ENCODE measurements at places on chromosomes 13 and 19.

- no peak for DNase-seq
Observed at GRCh38 chr13:27595055-27595811, 25.1 kb downstream of the LNX2 start.

DNA sequence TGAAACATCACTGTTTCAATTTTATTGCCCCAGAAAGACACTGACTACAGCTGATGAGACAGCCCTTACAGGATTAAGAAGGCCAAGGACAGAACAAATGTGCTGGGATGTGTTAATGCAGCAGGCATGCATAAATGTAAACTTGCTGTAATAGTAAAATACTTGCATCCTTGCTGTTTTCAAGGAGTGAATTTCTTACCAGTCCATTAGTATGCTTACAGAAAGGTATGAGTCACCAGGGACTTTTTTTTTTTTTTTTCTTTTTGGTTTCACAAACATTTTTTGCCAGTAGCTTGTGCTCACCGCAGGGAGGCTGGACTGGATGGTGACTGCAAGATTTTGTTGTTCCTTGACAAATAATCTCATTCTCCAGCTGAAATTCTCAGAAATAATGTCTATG, 55.1 kb downstream of the GPR180 start:
- DNase-seq = no peak

DNA sequence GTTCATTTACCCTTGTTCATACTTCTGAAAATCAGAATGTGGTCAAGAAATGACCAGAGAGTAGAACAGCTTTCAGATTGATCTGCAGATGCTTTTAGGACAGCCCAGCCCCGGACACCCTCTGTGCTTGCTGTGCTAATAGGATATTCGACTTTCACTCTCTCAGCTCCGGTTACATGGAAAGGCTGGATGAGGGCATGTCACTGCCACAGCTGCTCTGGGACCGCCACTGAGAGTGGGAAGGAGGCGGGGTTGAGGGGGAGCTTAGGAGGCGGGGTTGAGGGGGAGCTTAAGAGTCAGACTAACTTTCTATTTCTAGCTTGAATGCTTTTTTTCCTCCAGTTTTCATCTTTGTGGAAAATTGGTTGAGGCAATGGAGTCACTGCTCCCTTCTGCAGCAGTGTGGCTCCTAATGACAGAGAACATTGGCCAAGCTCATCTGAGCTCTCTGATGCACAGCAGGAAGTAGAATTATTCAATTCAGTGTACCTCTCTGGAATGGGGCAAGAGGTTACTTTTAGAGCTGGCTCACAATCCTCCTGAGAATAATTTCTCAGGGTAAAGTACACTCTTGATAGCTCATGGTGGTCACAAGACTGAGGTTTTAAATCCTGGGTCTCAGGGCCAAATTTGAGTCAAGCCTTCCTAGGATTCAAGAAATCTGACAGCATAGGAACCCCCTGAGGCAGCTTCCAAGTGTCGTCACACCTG, 74.6 kb upstream of the NPAS1 start:
- peak; percentile 49 for DNase-seq

GRCh38 chr19:7083076-7083956, 13.8 kb downstream of the ZNF557 start:
- DNase-seq = no peak

DNA sequence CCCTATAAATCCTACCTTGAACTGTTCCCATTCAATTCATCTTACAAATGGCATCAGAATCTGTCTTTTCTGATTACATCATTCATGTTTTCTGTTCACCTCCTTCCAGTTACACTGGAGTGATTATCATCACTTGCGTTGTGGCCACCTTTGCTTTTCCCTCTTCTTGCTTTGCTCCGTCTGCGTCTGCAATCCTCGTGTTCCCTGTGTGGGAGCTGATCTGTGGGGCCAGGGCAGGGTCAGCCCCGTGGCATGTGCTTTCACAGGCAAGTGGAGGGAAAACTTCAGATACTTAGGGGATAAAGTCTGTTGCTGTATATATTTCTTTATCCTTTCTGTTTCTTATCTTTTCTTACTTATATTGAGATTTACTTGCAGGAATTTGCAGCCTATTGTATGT, 277.7 kb downstream of the SLC7A1 start:
- no peak for DNase-seq

GRCh38 chr19:31784671-31785101, 435.4 kb upstream of the TSHZ3 start:
- DNase-seq = no peak

- DNase-seq = no peak
Observed at GRCh38 chr13:41302743-41303142, 8.3 kb upstream of the NAA16 start.

- DNase-seq = no peak
Observed at GRCh38 chr19:661427-662196, 1.4 kb downstream of the RNF126 start.

DNA sequence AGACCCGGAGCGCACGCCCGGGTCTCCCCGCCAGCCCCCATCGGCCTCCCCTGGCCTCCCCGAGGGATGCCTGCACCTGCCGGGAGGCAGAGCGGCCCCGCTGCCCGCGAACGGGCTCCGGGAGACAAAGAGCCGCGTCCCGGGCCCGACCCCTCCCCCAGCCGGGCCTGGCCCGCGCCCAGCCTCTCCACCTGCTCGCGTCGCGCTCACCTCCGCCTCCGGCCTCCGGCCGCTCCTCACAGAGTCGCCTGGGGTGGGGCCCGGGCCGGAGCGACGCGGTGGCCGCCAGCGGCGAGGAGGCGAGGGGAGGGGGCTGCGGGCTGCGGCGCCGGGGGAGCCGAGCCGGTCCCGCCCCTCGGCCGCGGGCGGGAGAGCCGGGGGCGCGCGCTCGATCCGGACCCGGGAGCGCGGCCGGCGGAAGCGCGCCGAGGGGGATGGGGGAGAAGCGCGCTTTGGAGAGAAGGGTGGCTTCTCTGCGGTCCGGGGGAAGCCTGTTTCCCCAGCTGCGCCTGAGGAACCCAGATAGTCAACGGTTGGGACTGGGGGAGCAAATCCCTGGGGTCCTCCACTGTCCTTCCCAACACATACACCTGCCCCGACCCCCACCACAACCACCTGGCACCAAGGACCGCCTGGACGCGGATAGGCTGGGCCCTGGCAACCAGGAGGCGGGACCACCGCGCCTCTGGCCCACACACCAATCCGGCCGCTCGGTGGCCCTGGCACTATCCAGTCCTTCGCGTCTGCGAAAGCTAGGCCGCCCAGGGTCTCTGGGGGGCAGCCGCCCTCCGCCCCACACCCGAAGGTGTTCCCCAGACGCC, at the start of gene PRR36:
Gene PRR36, minus strand, starts transcription at position 315 of the 821 bp plus-strand sequence. CDS start 701 bp downstream, outside the sequence.
- no peak for DNase-seq

- DNase-seq = no peak
Observed at GRCh38 chr19:7928741-7929701, 3.1 kb upstream of the CTXN1 start.

GRCh38 chr13:86741762-86742285, 929.3 kb upstream of the SLITRK5 start:
- no peak for DNase-seq

DNA sequence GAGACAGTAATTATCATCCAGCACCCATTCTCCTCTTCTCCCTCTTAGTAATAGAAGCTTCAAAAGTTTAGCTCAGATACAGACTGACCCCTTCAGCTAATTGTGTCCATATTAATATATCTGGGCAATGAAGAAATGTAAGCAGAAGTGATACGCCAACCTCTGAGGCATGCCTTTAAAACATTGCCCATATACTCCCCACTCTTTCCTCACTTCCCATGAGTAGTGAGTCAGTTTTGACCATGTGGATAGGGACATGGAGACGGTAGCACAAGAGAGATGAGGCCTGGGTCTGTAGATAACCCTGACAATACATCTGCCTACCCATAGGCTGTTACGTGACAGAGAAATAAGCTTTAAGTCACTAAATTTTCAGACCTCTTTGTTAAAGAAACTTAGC, 147.6 kb downstream of the KCTD12 start:
- no peak for DNase-seq

- DNase-seq = no peak
Observed at GRCh38 chr19:14779151-14779550, 791 bp upstream of the ADGRE2 start.

DNA sequence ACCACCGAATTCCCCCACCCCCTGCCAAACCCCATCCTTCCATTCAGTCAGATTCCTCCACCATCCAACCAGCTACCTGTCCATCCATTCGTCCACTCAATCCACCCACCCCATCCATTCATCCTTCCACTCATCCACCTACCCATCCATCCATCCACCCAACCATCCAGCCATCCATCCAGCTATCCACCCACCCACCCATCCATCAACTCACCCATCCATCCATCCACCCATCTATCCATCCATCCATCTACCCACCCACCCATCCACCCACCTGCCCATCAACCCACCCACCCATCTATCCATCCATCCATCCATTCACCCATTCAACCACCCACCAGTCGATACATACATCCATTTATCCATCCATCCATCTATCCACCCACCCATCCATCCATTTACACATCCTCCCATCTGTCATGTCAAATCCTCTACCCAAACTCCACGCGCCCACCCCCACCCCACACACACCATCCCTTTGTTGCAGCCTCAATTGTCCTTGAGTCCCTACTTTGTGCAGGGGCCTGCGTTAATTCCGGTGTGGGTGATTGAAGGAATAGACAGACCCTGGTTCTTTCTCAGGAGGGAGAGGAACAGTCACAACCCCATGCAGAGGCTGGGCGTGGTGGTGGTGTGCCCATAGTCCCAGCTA, 5.3 kb upstream of the SLC5A5 start:
- DNase-seq = no peak

DNA sequence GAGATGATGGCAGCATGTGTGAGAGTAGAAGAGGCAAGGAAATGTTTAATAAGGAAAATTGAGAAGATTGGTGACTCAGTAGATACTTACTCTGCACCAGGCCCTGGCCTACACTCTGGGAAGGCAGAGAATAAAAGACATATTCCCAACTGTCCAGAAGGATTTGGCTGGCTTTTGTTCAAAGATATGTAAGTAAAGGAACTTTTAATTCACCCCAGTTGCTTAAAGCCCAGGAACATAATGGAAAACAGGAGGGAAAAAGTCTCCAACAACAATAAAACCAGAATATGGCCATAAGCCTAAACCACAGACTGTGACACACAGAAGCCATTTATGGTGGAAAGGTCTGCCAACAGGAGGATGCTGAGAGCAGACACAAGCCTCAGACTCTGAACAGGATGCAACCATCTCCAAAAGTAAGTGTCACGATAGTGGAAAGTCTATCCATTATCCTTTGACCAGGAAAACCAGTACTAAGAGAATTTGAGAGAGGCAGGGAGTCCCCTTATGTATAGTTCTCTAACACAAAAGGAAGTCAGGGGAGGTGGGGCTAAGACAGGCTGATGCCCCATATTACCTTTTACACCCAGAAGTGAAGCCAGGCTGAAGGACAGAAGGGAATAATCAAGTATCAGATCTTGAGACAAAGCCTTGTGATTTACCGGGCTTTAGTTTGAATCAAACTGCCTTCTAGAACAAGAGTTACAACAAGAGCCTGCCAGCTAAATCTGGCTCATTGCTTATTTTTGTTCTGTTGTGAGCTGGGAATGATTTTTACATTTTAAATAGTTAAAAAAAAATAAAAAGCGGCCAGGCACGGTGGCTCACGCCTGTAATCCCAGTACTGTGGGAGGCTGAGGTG, 169.5 kb upstream of the STARD13 start:
- DNase-seq = no peak

GRCh38 chr19:49201042-49201441, 43.5 kb downstream of the TRPM4 start:
- no peak for DNase-seq

DNA sequence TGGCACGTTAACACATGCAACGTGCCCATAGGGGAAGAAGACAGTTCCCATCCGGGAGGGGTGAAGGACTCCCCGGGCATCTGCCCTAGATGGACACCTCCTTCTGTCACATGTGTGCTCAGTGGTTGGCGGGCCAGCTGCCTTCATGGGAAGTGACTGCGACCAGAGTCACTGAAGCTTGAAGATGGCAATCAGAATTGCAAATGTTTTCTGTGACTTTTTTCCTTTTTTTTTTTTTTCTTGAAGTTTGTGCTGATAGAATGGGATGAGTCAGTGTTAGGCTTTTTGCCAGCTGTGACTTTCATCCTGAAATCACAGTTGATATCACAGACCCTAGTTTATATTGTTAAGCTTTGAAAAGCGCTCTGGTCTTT, 109.2 kb upstream of the MCF2L start:
- no peak for DNase-seq

DNA sequence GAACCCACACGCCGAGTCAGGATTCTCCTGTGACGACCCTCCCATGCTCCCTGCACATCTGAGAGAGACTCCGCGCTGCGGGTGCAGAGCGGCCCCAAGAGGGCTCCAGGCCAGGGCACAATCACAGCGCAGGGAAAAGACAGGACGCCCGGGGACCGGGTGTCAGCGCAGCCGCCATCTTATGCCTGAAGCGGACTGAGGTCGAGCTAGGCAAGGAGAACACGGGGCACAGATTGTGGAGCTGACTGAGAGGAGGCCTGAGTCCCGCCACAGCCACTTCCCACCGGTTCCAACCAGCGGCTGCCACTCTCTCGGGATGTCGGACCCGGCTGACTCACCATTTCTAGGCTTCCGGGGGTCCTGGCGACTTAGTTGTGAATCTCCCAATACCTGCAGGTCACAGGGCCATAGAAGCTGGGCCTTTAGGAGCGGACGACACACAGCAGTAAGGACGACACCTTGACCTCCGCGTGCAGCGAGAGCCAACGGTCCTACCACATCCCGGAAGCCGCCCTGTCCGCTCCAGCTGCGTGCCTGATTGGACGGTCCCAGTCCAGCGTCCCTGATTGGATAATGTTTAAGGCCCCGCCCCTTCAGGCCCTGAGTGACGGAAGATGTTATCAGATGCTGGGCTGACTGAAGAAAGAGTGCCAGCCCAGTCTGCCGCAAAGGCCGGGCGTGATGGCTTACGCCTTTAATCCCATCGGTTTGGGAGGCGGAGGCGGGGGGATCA, at the start of gene ZNF728:
Gene ZNF728, minus strand, starts transcription at position 487 of the 733 bp plus-strand sequence. Its CDS starts 146 bp downstream, at position 341.
- peak; percentile 54 for DNase-seq

GRCh38 chr19:37975071-37975470, 68.1 kb downstream of the SIPA1L3 start:
- DNase-seq = no peak

GRCh38 chr13:43368003-43368402, 344.6 kb downstream of the DNAJC15 start:
- no peak for DNase-seq

DNA sequence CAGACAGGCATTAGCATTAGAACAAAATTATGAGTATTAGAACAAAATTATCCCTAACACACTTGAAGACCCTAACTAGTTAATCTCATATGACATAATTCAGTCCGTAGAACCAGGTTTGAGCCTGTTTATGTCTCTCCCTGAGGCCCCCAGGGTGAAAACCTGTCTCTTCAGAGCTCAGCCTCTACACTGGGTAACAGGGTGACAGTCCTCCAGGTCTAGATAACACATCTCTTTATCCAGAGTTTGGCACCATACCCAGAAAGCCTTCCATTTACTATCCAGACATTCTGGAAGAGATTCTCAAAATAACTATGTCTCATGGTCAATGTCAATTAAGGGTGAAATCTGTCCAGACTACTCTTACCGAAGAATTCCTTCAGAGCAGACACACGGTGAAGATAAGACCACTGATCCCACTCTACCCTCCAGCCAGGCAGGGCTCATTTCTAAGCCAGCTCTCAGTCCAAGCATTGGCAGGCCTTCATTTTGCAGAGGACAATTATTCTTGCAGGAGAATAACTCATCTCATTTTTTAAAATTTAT, 1195.3 kb downstream of the EFNB2 start:
- DNase-seq = no peak
